ENCODE measurements at places on chromosomes 11 and 22.

DNA sequence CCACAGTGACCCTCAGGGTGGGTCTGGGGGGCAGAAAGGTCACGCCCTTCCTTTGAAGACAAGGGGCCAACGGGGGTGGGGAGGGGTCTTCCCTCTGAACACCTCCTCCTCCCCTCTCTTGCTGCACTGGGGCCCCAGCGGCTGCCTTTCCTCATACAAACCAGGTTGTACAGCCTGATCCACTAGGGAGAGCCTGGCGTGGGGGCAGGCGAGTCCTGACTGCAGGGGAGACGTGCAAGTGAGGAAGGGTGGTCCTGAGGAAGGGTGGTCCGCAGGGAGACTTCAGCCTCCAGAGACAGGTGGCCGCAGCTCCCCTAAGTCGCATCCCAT is 43.6 kb upstream of the LINC01488 start:
- no peak for DNase-seq

DNA sequence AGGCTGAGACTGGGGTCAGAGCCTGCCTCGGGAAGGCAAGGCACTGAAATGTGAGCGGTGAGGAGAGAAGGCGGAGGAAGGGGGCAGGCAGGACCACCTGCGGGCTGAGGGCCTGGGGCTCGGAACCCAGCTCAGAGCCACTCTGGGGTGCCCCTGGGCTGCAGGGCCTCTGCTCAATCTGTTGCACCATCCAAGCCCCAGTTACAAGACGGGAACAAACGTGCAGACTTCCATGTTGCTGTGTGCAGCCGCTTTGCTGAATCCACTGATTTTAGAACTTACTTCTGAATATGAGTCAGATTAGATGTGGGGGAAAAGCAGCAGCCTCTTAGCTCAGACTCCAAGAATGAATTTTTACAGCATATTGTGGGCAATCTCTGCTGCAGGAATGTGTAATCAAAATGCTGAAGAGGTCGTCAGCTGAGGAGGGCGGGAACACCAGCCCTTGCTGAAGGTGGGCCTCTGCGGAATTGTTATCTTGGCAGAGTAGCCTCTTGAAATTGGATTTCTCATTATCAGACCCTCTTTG is 21.6 kb downstream of the PARVG start:
- no peak for DNase-seq

DNA sequence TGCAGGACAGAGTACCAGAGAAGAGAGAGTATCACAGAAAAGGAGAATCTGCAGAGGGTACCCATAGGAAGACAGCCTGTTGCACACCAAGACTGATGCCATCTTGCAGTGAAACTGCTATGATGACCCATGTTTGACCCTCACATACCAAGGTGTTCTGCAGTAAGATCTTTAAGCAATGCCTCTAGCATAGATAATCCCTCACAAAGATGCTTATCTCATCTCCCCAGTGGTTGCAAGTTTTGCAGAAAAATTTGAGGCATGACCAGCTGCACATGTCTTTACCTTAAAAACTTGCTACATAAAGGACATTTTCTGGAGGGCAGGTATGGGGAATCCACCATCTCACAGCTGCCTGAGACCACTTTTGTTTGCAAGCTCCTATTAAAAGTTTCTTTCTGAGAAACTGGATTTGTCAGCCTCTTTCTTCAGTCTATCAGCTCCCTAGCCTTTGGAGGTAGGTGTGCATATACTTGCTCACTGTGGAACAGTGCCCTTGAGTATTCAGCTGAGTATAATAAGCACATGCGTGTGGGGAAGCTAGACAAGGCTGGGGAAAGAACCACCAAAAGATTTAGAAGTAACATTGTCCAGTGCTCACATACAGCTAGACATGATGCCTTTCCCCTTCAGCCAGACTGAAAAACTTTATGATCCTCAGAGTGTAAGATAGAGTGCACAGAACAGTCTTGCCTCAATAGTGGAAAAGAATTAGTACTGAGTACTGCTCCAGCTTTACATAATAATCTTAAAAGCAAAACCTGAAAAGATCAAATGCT is 100.3 kb upstream of the TEAD1 start:
- no peak for DNase-seq

DNA sequence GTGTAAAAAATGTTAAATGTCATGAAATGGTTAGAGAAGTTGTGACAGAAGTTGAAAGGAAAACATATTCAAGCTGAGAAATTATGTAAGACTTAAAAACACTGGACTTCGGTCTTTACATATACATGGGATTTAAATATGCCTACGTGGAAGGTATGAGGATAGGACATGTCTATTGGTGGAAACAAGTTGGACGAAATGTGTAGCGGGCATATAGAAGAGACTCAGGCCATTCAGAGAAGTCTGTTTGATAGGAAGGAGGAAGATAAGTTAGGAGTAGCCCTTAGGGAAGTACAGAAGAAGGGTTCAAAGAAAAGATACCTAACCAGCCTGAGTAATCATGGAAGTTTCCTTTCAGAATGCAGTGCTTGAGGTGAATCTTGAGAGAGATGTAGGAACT is 14.7 kb downstream of the CADM1 start:
- DNase-seq, result no peak

- DNase-seq, result no peak
Measured at GRCh38 chr11:47177846-47178245, 1.2 kb upstream of the ARFGAP2 start.

GRCh38 chr11:121672630-121673487 is 220.1 kb upstream of the SORL1-AS1 start:
- DNase-seq, result no peak

Data from activated CD8-positive, alpha-beta memory T cell treated with anti-CD3 and anti-CD28 coated beads, Interleukin-2, amount 50 U/mL, for 4 hours (primary cell).